ENCODE measurements at places on chromosomes 7 and 10. TPM values are rescaled to one million over a fixed set of nuclear protein-coding genes. Genes with fewer than 3 reads are reported as not detected.

The PRPS1L1 gene
- total RNA-seq, result not detected

DNA sequence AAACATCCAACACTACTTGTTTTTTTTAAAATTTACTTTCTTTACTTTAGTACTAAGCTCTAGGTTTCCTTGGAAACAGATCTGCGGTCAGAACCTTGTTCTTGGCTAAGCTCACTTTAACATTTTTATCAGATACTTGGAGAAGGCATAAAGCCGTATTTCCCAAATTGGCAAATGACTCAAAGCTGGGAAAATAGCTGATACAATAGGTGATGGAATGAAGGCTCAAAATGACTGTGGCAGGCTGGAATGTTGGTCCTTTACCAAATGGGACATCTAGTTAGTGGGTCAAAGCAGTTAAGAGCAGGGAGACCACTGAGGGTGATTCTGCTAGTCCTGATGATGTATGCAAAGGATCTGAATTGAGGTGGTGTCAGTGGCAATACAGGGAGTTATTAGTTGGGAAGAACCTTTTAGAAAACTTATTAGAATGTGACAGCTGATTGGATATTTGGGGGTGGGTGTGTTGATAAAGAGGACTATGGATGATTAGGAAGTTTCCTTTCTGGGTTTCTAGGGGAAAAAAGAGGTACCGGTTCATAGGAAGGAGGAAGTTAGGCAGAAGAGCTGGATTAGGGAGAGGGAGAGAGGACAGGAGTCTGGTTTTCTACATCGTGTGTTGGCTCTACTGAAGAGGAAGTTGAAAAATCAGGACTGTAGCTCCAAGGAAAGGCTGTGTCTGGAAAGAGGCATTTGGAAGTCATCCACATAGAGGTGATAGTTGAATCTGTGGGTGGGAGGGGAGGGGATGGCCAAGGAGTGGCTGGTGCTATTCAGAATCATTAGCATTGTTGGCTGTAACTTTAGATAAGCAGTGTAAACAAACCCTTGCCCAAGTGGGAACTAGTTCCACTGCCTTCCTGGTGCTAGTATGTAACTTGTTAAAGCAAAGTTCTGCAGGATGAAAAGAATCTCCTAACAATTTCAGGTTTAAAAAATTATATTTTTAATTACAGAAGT lies 13.1 kb downstream of the PLCE1 start:
- peak; percentile 66 for ATAC-seq

GRCh38 chr10:108327706-108328105 lies 1163.2 kb upstream of the SORCS1 start:
- no peak for ATAC-seq

DNA sequence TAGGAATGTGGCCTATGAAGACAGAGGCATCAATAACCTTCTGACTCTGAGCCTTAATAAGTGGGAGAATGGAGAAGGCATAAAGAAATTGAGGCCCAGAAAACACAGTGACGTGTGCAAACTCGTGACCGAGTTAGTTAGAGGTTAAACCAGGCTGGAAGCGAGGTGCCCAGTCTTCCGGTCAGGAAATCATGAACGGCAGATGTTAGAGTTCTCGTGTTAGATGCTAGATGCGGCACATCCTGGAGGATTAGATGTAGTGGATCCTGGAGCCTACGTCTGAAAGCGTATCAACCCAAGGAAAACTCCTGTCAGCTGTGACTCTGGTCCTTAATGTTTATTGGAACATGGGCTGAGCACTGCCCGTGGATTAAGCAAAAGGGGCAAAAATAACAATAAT lies 275.9 kb downstream of the TCF7L2 start:
- ATAC-seq, result no peak

DNA sequence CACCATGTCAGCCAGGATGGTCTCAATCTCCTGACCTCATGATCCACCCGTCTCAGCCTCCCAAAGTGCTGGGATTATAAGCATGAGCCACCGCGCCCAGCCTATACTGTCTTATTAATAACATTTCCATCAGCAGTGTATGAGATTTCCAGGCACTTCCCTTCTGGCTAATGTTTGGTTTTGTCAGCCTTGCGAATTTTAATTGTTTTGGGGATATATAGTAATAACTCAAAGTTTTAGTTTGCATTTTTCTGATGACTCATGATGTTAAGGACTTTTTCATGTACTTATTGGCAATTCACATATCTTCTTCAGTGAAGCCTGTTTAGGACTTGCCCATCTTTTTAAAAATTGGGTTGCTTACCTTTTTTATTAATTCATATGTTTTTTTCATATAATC lies 76.0 kb downstream of the TMEM270 start:
- no peak for ATAC-seq
